Frontal cortex (tissue), 4 donors: ENCODE measurements at places on chromosomes 7 and 10.

DNA sequence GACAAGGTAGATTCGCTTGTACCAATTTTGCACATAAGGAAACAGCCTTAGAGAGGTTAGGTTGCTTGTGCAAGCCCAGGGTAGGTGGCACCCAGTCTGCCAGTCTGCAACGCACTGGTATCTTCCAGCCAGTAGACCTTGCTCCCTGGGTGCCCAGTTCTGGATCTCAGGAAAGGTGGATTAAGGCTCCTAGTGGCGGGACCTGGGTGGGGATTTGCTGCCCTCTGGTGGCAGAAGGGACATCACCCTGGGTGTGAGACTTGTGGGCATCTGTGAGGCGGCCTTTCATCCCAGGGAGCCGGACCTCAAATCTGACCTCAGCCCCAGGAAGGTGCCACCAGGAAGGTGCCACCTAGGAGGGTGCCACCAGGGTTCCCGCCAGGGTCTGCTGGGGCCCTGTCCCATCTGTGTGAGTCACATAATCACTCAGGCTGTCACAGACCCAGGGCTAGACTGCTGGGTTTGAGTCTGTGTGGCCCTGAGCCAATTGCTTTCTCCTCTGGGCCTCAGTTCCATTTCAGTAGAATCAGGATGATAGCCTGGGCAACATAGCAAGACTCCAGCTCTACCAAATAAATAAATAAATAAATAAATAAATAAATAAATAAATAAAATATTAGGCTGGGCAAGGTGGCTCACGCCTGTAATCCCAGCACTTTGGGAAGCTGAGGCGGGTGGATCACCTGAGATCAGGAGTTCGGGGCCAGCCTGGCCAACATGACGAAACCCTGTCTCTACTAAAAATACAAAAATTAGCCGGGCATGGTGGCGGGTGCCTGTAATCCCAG is 5.3 kb upstream of the PRKRIP1 start:
- DNase-seq = peak; percentile 40

GRCh38 chr7:139582671-139583155 is 59.2 kb downstream of the CLEC2L start:
- no peak for DNase-seq

DNA sequence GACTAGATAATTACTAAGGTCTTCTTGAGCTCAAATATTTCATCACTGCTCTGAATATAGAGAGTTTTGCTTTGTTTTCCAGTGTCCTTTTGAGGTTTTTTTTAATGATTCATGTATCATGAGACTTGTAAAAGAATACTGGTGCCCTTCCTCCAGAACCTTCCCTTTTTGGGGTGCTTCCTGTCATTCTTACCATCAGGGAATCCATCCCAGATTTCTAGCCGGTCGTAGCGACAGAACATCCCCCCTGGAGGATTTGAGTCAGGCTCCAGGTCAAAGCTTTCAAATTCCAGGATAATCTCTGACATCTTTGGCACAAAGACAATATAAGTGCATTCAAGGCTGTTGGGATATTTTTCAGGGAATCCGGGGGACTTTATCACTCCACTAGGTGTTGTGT is 71.0 kb downstream of the NRP1 start:
- DNase-seq = no peak

GRCh38 chr10:86225103-86225782 is 141.4 kb downstream of the GRID1 start:
- DNase-seq = peak; percentile 58

DNA sequence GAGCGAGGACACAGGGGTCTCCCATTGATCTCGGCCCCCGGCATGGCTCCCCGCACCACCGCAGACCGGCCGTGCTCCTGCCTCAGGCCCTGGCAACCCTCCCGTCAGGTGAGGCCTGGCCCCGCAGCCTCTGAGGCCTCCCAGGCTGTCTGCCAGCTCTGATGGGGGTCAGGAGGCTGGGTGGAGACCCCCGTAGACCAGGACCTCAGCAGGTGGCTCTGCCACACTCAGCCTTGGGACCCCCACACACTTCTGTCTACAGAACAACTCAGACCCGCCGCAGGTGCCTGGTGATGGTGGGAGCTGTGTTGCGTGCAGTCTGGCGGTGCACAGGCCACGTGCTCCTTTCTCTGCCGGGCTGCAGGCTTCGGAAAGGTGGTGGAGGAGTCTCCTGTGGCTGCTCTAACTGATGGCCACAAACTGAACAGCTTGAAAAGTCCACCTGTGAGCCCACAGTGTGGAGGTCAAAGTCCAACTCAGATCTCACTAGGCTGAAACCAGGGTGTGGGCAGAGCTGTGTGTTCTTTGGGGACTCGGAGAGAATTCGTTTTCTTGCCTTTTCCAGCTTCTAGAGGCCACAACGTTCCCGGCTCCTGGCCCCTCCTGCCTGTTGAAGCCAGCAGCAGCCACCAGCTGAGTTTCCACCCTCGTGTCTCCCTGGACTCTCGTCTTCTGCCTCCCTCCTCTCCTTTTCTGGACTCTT is 62.5 kb downstream of the PWWP2B start:
- no peak for DNase-seq

GRCh38 chr10:71197955-71198354 is 14.4 kb upstream of the UNC5B start:
- DNase-seq = no peak

- DNase-seq = no peak
Measured at GRCh38 chr10:96666741-96667140, 53.6 kb downstream of the PIK3AP1 start.

- DNase-seq = no peak
Measured at GRCh38 chr10:25972631-25973030, 38.6 kb downstream of the MYO3A start.

- DNase-seq = no peak
Measured at GRCh38 chr10:106931159-106931852, 233.2 kb downstream of the SORCS1 start.

DNA sequence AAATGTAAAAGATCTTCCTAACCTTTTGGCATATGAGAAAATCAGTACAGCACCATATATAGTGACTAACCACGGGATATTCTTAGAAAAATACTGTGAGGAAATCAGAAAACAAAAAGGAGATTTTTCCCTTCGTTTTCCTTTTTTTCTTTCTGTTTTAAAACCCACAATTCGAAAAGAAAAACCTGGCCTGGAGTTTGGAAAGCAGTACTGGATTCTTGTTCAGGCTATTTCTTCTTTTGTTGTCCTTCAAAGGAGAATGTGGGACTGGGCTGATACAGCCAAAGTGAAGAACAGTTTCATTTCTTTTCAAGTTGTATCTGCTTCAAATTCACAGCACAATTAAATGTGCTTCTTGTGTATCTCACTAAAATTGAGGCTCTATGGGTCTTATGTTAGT is 156.8 kb upstream of the PHYHIPL start:
- DNase-seq = no peak

DNA sequence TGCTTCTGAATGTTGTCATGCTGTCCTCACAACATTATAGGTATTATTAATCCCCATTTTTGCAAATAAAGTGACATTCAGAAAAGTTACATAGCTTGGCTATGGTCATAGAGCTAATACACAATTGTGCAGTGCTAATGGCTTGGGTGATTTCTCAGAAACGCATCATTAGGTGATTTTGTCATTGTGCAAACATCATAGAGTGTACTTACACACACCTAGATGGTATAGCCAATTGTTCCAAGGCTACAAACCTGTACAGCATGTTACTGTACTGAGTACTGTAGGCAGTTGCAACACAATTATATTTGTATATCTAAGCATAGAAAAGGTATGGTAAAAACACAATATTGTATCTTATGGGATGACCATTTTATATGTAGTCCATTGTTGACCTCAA is 91.0 kb downstream of the BTAF1 start:
- DNase-seq = no peak

GRCh38 chr10:58158806-58159205 is 108.9 kb downstream of the IPMK start:
- DNase-seq = no peak

GRCh38 chr10:52682766-52683165 is 89.8 kb downstream of the MBL2 start:
- no peak for DNase-seq

- no peak for DNase-seq
Measured at GRCh38 chr10:55641601-55642000, 719.5 kb downstream of the ZWINT start.

GRCh38 chr10:62511656-62512055 is 137.5 kb downstream of the ZNF365 start:
- DNase-seq = no peak

- no peak for DNase-seq
Measured at GRCh38 chr10:79149662-79150443, 81.1 kb downstream of the ZMIZ1 start.

DNA sequence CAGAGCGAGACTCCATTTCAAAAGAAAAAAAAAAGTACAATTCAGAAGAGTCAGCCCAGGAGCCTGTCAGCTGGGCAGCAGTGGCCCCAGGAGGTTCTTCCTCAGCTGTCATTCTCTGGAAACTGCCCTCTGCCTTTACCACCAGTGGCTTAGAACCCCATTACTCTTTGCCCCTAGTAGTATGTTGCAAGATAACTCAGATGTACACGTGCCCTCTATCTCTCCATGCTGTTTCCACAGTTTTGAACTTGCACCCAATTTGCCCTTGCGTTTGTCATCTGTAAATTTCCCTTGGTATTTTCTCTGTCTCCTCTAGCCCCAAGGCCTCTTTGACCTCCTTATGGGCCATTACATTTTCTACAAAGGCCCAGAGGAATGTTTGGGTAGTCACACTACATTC is 56.7 kb upstream of the PRKAR2B start:
- no peak for DNase-seq

- DNase-seq = no peak
Measured at GRCh38 chr10:113364227-113364626, 188.6 kb upstream of the HABP2 start.

DNA sequence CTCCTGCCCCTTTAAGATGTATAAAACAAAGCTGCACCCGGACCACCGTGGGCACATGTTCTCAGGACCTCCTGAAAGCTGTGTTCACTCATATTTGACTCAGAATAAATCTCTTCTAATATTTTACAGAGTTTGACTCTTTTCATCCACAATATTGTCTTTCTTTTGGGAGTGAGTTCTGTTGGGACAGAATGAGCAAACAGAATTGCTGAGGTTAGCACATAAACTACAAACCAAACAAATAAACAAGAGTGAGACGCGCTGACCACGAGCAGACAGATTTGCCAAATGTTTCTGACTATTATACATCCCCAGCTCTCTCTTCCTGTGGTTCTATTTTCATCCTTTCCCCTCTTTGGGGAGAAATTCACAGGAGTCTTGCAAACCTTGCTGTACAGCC is 526.7 kb downstream of the CALN1 start:
- DNase-seq = no peak

DNA sequence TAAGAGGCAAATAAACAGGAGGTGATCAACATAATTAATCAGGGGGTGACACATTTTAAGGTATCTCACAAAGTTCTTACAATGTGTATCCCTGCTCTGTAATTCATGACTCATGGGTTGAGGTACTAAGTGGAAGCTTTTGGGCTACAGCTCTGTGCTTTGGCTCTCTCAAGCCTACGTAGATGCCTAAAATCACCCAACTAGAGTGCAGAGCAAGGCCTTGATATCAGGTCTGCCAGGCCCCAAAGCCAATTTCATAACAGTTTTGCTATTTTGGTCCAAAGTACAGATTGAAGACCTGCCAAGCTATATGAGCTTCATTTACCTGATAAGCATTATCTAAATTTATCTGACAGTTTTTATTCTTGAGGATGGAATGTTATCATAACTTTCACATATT is 175.3 kb upstream of the BET1 start:
- no peak for DNase-seq

- DNase-seq = no peak
Measured at GRCh38 chr7:13279854-13280435, 592.5 kb downstream of the ARL4A start.

- DNase-seq = no peak
Measured at GRCh38 chr10:67607472-67607871, 88.5 kb downstream of the CTNNA3 start.

GRCh38 chr10:7035126-7035761 is 375.6 kb downstream of the SFMBT2 start:
- DNase-seq = no peak

- no peak for DNase-seq
Measured at GRCh38 chr10:18401416-18402195, 249.8 kb downstream of the NSUN6 start.

GRCh38 chr10:1102831-1103230 is 46.6 kb downstream of the WDR37 start:
- DNase-seq = no peak

DNA sequence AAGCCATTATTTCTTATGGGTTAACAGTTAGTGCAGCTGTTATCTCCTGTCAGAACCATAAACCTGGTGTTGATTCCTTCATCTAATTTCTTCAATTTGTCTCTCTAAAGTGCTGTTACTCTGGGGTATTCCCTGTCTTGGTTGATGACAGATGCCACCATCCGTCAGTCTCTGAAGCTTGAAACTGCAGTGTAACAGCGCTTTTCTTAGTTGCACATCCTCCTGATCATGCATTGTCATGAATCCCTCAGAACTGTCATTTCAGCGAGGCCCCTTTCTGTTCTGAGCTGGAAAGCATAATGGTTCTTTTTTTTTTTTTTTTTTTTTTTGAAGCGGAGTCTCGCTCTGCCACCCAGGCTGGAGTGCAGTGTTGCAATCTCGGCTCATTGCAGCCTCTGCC is 193.9 kb downstream of the SDK1 start:
- no peak for DNase-seq

- DNase-seq = no peak
Measured at GRCh38 chr10:101282947-101283346, 53.7 kb upstream of the LBX1 start.

- no peak for DNase-seq
Measured at GRCh38 chr7:36388423-36388822, 1.2 kb upstream of the ANLN start.

DNA sequence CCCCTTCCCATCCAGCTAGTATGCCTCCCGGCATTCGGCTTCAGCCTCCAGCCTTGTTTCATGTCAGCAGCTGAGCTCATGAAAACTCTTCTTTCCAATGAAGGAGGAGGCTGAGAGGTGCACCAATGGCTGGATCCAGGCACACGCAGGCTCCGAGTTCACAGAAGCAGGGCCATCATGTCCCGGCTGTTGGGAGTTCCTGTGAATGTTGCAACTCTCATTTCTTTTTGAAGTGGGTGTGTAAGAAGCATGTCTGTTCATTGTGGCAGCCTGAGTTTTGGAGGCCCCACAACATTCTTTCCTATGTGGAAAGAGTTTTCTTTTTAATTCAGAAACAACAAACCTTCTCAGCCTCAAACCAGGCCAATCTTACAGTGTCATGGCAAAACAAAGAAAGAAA is 89.7 kb downstream of the PTPRE start:
- DNase-seq = no peak
